ENCODE measurements at places on chromosomes 3 and 15. TPM values are rescaled to one million over a fixed set of nuclear protein-coding genes. Genes with fewer than 3 reads are reported as not detected.

DNA sequence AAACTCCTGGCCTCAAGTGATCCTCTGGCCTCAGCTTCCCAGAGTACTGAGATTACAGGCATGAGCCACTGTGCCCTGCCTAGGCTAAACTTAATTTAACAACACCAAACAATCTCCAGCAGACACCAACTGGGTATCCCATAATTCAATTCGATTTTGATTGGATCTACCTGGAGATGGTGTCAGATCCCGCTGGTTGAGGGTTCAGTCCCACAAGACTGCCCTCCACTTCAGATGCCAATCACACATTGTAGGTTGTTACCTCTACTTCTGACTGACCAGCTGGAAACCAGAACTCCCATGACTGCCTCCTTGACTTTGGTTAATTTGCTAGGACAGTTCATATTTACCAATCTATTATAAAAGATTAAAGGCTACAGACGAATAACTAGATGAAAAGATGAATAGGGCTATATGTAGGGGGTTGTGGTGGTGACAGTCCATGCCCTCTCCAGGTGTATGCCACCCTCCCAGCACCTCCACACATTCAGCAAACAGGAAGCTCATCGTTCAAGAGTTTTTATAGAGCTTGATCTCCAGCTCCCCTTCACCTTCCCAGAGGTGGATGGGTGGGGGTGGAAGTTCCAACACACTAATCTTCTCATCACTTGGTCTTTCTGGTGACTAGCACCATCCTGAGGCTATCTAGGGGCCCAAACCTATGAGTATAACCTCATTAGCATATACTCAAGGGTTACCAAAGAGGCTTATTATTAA, 9.3 kb downstream of the B2M start:
- H3K27ac ChIP-seq, result no peak overlapping the region
- no peak overlapping the region for H3K4me3 ChIP-seq
- H3K36me3 ChIP-seq, result no peaks in the 10 kb centered on the region
- no peaks in the 10 kb centered on the region for H3K27me3 ChIP-seq

DNA sequence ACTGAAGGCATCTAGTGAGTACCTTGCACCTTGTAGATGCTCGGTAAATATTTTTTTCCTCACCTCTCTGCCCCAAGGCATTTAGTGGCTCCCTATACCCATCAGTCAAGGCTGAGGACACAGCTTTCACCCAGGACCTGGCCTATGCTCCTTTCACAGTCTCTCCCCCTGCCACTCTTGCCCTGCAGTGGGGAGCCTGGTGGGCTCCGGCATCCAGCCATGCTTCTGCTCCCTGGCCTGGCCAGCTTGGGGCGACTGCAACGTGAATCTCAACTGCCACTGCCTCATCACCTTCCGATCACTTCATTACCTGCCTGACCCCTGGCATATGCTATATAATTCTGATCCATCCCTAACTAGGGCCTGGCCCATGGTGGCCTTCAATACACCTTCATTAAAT, 735 bp upstream of the CX3CR1 start:
- no peak overlapping the region for H3K27ac ChIP-seq
- no peaks in the 10 kb centered on the region for H3K4me1 ChIP-seq
- DNase-seq, result no peak
- H3K27me3 ChIP-seq, result no peaks in the 10 kb centered on the region
- H3K4me3 ChIP-seq, result no peak overlapping the region

DNA sequence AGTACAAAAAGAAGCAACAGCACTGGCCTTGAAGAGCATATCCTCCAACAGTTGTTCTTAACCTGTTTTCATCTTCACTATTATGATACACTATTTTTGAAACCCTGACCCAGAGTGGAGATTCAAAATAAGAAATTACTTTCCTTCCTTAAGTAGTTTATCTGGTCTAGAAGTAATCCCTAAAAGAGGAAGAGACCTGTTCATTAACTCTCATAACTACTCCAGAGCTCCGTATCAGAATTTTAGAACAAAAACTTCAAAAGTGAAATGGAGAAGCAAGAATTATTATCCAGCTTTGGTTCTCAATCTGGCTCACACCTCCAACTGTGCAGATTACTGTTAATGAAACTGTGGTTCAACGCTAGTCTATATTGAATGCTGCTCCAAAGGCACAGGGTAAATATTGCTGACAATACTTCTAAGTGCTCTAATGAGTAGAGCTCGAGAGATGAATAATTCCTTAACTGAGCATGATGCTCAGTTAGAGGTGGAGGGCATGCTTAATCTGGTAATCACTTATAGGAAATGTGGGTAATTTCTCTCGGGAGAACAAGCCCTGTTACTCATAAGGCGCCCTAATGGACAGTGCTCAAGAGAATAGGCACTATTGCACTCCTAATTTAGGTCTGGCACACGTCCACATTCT, 5.2 kb downstream of the LCMT2 start:
- no peak overlapping the region for H3K4me3 ChIP-seq
- no peaks in the 10 kb centered on the region for H3K36me3 ChIP-seq
- no peak overlapping the region for H3K27ac ChIP-seq
- H3K27me3 ChIP-seq, result peaks cover 5% of the 10 kb centered on the region

DNA sequence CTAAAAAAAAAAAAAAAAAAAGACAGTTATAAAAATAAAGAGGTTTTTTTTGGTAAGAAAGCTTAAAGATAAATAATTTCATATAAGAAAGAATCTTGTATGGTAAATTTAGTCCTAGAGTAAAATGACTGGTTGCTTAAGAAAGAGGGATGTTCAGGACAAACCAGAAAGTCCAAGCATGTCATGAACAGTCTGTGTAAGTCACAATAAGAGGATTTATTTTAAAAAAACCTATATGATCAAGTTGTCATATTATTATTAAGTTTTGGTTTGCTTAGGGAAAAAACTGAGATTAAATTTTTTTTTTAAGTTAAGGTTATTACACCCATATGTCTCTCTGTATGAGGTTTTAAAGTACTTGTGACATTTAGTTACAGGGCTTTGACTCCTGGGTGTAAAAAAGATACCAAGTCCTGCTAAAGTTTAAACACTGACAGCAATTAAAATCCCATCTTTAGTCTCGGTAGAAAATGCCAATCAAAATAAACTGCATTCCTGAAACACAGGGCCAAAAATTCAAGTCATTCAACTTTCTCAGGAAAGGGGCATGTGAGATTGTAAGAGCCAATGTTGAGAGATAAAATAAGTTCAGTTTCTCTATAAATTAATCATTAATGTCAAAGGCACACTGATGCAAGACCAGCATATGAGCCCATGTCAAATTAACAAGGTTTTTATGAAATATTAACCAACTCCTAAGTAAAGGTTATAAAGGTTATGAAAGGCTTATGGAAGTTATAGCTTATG, 8.5 kb upstream of the BDH1 start:
- H3K36me3 ChIP-seq, result no peaks in the 10 kb centered on the region
- no peak overlapping the region for H3K27ac ChIP-seq
- peaks cover 4% of the 10 kb centered on the region for H3K4me1 ChIP-seq
- no peaks in the 10 kb centered on the region for H3K27me3 ChIP-seq
- H3K4me3 ChIP-seq, result no peak overlapping the region

DNA sequence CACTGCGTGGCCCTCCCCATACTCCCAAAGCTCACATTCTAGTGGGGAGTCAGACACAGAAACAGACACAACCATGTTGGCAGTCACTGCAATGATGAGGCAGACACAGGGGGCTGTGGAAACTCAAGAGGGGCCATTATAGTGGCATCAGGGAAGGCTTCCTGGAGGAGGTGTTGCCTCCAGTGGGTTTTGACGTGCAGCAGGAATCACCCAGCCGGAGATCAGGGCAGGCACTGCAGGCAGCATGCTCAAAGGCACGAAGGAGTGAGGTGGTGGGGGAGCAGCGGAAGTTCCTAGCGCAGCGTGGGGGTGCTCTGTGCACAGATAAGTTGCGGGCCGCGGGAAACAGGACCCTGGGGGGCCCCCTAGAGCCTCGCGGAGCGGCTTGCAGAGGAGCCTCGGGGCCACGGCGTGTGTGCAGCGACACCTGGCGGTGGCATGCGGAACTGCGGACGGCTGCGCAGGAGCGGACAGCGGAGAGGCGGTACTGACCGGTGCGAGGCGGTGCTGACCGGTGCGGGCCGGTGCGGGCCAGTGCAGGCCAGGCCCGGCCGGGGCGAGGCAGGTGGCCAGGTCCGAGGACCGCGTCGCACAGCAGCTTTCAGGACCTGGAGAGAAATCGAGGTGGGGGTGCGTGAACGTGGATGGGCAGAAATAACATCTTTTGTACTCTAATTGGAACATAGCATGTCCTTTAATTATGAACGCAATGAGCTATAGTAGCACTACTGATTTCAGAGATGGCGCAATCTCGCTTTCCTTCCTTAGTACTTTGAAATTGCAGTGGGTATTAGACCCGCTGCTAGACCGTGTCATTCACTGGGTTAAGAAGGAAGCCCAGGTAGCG, 101.5 kb downstream of the FBLN2 start:
- H3K27me3 ChIP-seq, result peaks cover 7% of the 10 kb centered on the region
- no peaks in the 10 kb centered on the region for H3K36me3 ChIP-seq
- H3K4me1 ChIP-seq, result peaks cover 4% of the 10 kb centered on the region
- H3K27ac ChIP-seq, result no peak overlapping the region
- peak; percentile 90 for DNase-seq

WDR93 gene
- total RNA-seq, result 0.13 TPM

UROC1 gene
- 4.2 TPM for total RNA-seq

TIGIT gene
- not detected for total RNA-seq

Measured in hepatocyte (in vitro differentiated cells).